ENCODE measurements at places on chromosomes 11 and 22. TPM values are rescaled to one million over a fixed set of nuclear protein-coding genes. Genes with fewer than 3 reads are reported as not detected.

The OR5P2 gene
- total RNA-seq = not detected

The ASPHD2 gene
- 7.5 TPM for total RNA-seq

The APOBEC3H gene
- not detected for total RNA-seq

The OR51I1 gene
- total RNA-seq = not detected

The SLC6A5 gene
- total RNA-seq = not detected

The SOX6 gene
- total RNA-seq = under 0.01 TPM

The SNAP29 gene
- total RNA-seq = 7.9 TPM

The VPREB1 gene
- total RNA-seq = not detected

The MPZL2 gene
- 148 TPM for total RNA-seq

The OR2D2 gene
- total RNA-seq = 0.18 TPM

The NXPE4 gene
- not detected for total RNA-seq

The CHRM1 gene
- total RNA-seq = not detected

The MYBPC3 gene
- not detected for total RNA-seq

The IRAG1 gene
- 0.13 TPM for total RNA-seq
